ENCODE measurements at places on chromosomes 4 and X.

DNA sequence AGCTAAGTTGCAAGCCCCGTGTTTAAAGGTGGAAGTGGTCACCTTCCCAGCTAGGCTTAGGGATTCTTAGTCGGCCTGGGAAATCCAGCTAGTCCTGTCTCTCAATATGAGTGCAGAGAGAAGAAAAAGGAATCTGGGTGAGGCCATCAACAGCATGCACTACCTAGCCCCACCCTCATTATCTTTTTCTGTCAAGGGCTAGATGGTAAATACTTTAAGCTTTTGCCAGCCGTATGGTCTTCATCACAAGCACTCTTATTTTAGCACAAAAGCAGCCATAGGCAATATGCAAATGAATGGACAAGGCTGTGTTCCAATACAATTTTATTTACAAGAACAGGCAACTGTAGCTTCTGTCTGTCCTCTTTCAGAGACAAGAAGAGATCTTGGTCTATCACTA, 282.9 kb downstream of the ZNF674 start:
- no peak for DNase-seq

- DNase-seq: no peak
Observed at GRCh38 chr4:26061248-26061986, 147.4 kb downstream of the SMIM20 start.

DNA sequence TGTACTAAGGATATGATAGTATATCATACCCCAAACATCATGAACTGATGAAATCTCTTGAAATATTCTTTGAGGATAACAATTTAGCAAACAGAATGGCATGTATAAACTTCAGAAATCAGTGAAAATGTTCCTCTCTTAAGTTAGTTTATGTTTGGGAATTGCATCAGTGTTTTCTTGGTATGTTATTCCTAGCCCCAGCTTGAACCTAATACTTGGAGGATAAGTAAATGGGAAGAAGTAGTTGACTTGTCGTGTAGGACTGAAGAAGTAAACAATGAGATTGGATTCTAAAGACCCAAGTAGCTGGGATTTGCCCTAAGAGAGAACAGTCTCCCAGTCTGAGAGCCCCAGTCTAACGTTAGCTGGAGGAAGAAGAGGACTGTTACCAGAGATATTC, 355.7 kb downstream of the GALNTL6 start:
- no peak for DNase-seq

DNA sequence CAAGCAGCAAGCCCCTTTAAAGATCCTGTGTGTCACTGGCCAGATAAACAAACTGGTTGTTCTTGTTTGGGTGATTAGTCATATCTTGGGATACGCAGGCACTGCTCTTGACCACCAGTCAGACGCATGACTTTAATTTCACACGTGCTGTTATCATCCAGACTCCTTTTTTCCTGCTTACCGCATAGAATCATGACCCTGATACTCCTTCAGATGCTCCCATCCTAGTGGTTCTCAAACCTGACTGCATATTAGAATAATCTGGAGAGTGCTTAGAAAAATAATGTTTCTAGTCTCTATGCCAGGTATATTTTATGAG, 78.8 kb downstream of the CLDN22 start:
- peak; percentile 37 for DNase-seq

DNA sequence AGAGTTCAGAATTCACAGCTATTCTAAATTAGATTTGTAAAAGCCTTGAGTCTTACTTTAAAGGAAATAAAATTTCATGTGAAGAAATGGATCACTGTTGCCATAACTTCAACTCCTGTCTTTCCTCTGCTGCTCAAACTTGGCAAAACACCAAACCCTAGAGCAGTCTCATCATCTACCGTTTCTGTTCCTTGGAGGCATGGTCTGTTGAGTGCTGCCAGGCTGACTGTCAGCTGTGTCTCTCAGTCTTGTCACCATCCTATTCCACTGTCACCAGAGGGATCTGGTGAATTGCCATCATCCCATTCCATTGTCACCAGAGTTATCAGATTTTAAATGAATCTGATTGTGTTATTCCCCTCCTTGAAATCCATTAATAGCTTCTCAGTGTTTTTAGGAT, 55.6 kb downstream of the STIM2 start:
- DNase-seq: no peak

DNA sequence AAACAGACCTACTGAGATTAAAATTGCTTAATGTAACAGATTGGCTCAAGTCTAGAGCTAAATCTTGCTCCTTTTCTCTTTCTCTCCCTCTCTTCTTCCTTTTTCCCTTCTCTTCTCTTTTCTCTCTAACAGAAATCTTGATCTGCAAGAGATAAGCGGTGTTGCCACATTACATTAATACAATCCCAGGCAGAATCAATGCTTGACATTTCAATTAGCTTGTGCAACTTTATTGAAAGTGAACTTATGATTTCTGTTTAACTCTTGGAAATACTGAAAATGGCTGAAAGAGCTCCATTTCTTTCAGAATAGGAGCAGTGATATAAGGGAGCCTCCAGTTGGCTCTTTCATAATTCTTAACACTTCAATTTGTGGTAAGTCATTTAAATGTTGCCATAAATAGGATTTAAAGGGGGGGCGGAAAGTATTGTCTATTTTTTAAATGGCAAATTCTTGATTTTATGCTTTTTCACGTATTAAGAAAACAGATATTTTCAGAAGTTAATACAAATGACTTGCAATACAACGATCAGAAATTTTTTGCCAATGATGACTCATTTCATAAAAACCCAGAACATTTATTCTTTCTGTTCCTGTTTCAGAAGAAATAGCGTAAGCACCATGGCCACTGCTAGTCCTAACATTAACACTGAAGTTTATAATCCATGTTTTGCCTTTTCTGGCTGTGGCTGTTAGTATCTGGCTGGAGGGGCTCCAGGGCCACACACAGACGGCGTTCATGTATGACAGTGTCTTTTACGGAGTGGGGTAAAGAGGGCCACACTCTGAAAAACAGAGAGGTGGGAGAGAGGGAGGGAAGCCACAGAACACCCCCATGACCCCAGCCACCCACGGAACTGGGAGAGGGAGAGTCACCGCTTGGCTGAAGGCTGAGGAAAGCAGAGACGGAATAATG, 115.7 kb upstream of the FAT1 start:
- DNase-seq: no peak

GRCh38 chr4:89142691-89143669, 31.6 kb downstream of the TIGD2 start:
- no peak for DNase-seq

- no peak for DNase-seq
Observed at GRCh38 chrX:148933881-148934280, 433.5 kb downstream of the AFF2 start.

GRCh38 chr4:175273995-175274753, 356.0 kb downstream of the ADAM29 start:
- DNase-seq: no peak

DNA sequence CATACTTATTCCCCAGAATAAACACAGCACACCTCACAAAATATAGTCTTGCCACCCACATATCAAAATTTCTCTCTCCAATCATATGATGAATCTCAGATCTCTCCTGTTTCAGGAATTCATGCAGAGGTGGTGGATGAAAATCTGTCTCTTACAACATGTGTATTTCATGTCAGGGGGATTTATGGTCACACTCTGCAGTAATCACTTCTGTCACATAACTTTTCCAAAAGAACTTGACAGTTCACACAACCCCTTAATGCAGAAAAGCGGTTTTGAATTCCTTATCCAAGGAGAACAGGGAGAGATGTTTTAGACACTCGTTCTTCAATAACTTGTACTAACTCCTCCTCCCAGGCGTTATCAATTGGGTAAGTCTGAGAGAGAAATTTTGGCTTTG, 180.5 kb upstream of the ETNPPL start:
- DNase-seq: no peak

DNA sequence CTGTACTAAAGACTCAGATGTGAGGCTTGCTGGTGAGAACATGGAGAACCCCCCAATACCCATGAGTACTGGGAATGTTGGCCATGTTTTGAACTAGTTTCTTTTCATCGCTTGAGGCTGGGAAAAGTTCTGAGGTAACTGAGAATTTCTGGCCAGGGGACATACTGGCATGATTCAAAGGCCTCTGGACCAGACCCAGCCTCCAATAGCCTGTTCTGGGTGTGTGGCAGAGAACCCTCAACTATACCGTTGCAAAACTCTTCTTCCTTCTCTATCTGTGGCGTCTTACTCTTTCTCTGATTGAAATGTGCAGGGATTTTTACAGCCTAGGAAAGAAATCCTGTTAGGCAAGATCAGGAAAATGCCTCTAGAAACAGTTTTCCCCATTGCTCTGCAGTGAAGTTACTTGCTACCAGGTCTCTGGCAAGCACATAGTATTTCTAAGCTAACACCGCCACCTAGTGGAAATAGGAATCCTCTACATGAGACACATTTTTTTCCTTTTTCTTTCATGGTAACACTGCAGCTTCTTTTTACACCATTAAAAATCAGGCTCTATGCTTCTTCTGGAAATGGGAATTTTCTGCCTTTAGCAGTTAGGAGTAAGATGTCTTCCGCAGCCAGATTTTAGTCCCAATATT, 170.7 kb upstream of the ZCCHC13 start:
- no peak for DNase-seq

GRCh38 chr4:2305766-2306501, 44.0 kb upstream of the MXD4 start:
- DNase-seq: no peak

DNA sequence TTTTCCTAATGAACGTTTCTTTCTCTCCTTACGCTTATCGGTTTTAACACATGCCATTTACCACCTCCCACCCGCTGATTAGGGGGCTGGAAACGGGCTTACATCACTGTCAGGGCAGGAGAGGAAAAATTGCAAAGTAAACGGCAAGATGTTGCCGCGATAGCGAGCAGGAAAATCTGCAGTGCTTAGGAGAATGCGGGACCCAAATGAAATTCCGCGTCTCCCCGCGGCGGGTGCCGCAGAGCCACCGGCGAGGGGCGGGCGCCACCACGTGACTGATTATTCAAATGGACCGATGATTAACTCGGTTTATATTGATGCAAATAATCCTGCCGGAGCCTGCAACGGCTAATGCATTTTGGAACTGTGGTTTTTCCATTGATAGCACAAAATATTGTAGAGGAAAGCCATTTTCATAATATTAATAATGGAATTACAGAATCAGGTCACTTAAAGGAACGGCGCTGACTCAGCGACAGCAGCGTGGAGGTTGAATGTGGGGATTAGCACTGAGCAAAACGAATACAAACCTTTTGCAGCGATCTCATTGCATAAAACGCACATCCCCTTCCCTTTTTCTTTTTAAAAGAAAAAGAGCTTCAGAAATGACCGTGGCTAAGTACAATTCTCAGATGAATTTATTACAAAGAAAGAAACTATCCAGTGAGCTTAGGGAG, 224.2 kb downstream of the STIM2 start:
- peak; percentile 83 for DNase-seq

GRCh38 chr4:138242834-138243156, 646 bp upstream of the SLC7A11 start:
- no peak for DNase-seq

DNA sequence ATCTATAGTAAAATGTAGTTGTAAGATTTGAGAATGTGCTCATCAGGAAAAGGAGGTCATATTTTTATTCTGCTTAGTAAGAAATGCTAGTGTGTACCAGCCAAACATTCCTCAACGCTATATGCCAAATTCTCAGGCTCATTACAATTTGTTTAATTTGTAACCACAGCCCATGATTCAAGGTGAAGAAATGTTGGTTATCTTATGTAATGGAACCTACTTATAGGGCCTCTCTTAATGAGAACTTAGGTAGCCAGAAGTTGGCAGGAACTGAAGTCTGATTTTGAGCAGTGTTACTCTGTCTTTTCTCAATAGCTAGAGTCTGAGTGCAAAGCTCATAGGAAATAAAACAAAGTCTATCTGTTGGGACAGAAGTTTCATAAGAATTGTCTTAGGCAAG, 595.0 kb downstream of the GLUD2 start:
- no peak for DNase-seq

GRCh38 chr4:157781361-157781760, 391.5 kb downstream of the GASK1B start:
- no peak for DNase-seq

- DNase-seq: no peak
Observed at GRCh38 chrX:120145295-120145925, 13.0 kb upstream of the RHOXF2 start.

DNA sequence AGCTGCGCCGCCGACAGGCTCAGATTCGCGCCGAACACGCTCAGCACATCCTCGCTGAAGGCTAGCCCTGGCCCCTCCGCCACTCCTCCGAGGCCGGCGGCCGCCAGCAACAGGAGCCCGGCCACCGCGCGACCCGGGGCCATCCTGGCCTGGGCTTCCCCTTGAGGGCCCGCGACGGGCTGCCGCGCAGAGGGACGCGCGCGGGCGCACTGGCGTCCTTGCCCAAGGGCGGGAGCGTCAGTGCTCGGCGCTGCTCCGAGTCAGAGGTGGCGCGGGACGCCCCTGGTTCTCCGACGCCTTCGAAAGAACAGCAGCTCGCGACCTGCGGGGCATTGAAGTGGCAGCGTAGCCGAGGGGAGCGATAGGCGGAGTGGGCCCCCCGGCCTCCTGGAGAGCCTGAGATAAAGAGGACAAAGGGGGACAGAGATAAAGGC, 745 bp downstream of the SLC39A8 start:
- peak; percentile 93 for DNase-seq

GRCh38 chr4:11503166-11503565, 74.5 kb upstream of the HS3ST1 start:
- DNase-seq: no peak

DNA sequence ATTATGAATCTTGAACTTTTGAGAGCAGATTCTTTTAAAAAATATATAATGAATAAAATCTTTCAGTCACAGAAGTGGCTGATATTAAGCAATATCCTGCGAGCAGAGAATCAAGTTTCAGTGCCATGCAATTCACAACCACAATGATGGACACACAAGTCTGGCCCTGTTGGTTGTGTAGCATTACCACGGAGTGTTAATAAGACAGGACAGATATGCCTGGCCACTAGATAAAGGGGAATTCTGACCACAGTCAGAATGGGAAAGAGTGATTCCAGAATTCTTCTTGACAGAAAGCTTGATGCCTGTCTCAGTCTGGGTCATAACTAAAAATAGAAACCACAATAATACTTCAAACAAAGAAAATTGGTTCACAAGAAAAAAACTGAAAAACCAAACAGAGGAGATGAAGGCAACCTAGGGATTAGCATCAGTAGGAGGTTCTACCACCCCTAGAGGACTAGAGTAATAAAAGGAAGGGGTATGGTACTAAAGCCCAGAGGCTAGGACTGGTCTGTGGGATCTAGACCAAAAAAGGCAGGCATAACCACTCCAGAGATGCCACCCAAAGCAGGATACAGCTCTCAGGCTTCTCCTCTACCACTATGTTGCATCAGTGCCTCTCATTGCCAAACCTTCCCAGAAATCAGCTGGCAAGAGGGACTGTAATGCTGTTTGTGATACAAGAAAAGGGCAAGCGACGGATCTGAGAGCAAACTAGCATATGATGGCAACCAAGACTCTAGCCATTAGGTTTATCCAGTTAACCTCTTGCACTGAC, 59.0 kb downstream of the RNF150 start:
- DNase-seq: no peak

- no peak for DNase-seq
Observed at GRCh38 chrX:66731398-66731797, 92.5 kb upstream of the EDA2R start.

GRCh38 chr4:182000077-182000476, 243.1 kb upstream of the TENM3 start:
- no peak for DNase-seq
